ENCODE measurements at places on chromosomes 2 and 18.

DNA sequence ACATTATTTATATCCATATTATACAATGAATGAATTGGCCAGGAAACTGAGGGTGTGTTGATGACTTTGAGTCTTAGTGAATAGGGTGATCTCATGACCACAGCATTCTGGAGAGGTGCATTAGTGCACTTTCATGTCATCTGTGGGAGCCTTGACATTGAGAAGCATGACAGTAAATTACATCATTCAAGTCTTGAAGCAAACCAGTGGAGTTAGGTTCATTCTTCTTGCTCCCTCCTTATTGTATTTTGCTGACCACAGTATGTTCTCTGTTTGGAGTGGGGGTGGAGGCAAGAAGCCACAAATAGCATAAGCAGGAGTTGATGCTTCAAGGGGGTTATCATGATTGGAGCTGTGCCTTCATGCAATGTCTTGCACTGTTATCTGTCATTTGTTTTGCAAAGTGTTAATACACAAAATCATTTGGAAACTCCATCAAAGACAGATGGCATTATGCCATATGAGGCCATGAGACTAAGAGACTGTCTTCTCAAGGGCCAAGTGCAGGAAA, 680.2 kb downstream of the NYAP2 start:
- DNase-seq = no peak

GRCh38 chr18:66211749-66212148, 392.1 kb downstream of the CDH19 start:
- DNase-seq = no peak

GRCh38 chr2:75870651-75871137, 160.0 kb upstream of the GCFC2 start:
- no peak for DNase-seq

DNA sequence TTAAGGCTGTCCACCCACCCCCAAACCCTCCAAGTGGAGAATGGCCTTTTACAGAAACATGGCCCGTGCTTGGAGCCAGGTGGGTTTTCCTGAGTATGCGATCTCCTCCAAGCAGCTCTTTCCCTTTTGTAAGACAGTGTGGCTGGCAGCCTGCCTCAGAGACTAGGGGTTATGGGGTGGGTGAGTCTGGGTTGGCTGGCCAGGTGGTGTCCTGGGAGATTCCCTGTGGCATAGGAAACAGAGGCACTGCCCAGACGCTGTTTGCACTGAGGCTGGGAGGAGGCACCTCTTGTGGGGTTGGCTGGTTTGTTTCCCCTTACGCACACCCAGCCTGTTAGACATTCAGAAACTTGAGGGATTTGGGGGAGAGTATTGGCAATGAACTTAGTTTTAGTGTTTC, 82.3 kb upstream of the MCFD2 start:
- DNase-seq = no peak

DNA sequence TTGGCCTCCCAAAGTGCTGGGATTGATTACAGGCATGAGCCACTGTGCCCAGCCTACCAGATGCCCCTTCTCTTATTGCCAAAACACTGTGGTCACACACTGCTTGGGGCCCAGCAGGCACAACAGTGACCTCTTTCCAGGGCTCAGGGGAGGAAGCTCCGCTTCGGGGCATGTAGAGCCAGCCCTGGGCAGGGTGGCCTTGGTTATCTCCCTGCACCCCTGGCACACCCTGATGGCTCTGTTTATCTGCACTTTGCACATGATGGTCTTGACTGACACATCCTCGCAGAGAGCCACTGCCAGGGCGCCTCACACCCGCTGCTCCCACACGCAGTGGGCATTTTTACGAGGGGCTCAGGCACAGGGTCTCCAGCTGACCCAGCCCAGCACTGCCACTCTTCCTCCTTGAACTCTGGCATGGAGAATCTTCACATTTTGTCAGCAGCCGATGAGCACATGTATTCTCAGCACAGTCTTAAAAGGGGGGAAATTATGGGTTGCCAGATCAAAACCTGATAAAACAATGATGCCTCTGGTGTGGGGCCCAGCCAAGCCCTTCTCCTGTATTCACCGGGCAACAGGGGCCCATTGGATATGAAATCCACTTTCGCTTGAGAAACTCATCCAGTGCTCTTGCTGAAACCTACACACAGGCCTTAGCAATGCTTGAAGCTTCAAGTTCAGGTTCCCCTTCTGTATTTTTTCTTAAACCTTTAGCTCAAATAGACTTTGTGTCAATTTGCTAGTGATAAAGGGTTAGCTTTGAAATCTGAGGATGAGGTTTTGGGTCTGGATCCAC, 5.9 kb downstream of the GYPC start:
- no peak for DNase-seq

DNA sequence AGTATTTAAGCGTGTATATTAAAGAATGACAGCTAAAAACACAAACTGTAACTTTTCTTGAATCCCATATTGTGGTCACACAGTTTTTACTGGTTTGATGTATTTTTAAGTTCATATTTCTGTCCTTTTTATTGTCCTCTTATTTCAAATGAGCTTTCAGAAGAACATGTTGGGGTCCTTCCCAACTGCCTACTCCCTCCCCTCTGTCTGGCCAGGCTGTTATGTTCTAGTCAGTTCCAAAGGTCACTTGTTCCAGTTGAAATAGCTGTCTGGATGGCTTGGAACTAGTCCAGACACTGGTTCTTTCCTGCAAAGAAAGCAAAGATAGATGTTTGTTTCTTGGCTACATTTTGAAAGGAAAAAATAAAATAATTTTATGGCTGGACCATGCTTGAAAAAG, 306.9 kb downstream of the GULP1 start:
- DNase-seq = no peak

DNA sequence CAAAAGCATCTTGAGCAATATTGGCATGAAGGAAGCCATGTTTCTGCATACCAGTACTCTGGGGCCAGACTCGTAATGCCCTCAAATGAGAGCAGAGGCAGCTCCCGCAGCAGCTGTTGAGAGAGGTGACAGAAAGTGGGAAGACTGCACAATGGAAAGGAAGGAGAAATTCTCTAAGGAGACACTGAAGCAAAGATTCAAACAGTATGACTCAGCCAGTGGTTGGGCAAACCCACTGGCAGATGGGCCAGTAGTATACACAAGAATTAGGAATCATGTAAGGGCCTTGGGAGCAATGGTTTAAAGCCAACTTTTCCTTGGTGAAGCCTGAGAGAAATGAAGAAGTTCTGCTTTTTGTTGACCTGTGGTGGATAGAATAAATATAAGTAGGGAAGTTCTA, 2092.7 kb upstream of the PIK3C3 start:
- no peak for DNase-seq

DNA sequence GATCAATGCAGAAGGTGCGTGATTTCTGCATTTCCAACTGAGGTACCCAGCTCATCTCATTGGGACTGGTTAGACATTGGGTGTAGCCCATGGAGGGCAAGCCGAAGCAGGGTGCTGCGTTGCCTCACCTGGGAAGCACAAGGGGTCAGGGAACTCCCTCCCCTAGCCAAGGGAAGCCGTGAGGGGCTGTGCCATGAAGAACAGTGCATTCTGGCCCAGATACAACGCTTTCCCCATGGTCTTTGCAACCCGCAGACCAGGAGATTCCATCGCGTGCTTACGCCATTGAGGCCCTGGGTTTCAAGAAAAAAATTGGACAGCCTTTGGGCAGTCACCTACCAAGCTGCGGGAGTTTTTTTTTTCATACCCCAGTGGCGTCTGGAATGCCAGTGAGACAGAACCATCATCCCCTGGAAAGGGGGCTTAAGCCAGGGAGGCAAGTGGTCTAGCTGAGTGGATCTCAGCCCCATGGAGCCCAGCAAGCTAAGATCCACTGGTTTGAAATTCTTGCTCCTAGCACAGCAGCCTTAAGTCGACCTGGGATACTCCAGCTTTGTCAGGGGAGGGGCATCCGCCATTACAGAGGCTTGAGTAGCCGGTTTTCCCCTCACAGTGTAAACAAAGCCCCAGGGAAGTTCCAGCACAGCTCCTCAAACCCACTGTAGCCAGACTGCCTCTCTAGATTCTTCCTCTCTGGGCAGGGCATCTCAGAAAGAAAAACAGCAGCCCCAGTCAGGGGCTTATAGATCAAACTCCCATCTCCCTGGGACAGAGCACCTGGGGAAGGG, 21.7 kb downstream of the TFPI start:
- no peak for DNase-seq

- DNase-seq = no peak
Measured at GRCh38 chr2:207925601-207926000, 99.7 kb downstream of the PLEKHM3 start.

- DNase-seq = no peak
Measured at GRCh38 chr2:60489289-60489688, 64.2 kb downstream of the BCL11A start.

DNA sequence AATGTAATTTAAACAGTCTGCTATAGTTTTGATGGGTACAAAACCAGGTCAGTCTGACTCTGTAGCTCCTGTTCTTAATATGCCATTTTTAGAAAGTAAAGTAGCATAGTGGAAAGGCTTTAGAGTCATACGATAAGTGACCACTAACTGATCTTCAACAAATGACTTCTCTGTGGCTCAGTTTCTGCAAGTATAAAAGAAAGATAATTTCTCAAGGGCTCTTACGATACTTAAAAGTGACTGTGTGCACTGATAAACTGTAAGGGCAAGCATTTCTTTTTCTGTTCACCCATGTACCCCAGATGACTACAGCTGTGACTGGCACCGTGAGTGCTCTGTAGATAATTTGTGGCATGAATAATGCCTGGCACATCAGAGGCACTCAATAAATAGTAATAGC, 178.7 kb downstream of the LCLAT1 start:
- no peak for DNase-seq

DNA sequence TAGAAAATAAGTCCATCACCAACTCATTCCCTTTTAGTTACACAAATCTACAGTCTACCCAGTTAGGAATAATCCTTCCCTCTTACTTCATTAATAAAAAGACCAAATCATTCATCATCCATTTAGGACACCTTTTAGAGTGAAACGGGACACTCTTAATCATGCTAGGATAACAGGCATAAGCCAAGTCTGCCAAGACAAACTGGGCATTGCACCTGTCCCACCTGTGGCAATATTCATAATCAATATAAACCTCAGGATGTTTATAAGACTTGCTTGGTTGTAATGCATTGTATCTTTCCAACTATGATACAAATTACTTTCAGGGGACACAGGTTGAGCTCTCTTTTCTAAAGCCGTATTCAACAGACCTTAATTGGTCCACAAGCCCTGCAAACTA, 82.7 kb upstream of the SH3BP4 start:
- DNase-seq = no peak

DNA sequence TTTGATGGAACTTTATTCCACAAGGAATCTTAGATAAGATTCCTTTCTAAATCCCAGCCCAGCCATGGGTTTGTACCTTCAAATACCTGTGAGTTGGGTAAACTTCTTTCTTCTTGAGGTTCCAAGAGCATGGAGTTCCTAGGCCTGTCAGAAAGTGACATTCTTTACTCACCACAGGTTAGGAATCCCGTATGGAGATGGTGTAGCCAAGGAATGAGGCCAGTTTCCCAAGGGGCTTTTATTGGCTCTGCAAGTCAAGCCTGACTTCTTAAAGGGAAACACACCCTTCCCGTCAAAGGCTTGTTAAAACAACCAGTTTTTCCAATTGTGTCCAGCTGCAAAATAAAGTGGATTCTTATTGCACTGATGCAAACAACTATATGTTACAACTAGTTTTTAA, 45.8 kb downstream of the STK17B start:
- no peak for DNase-seq

GRCh38 chr2:151576080-151576479, 158.2 kb downstream of the NEB start:
- no peak for DNase-seq

DNA sequence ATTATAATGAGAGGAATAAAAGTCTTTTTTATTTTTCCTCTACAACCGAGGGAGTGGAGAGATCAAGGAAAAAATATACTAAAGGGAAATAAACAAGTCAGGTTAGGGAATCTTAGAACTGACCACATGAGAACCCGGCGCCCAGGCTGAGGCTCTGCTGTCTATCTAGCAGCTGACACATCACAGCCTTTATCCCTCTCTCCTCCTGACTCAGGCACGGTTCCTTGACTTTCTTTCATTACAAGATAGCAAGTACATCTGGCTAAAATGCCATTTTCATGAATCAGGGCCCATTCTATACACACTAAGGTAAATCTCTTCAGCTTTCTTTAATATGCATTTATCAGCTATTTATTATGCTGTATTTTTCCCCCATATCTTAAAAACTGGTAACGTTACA, 296.0 kb downstream of the TMX3 start:
- no peak for DNase-seq

DNA sequence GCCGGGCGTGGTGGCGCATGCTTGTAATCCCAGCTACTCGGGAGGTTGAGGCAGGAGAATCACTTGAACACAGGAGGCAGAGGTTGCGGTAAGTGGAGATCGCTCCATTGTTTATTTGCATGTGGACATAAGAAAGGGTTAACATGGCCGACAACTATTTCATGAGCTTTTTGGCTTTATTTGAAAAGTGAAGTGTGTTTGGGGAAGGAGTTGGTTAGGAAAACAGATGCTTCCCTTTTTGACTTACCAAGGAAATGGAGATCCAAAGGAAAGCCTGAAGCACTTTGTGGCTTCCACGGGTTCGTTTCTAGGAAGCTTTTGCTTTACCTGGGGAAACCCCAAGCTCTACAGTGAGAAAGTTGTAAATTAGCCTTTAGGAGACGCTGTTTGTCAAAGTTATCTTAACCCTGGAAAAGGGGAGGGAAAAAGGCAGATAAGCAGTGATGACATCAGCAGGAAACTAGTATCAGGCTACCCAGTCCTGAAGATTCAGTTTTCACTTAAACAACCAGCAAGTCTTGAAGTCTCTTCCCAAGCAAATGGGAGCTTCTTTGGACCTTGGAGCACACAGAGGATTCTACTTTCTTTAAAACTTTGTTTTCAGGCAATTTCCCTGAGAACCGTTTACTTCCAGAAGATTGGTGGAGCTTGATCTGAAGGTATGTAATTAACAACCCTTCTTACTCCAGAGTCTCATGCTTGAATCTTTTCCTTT, at the start of gene CASP10:
Gene CASP10, plus strand, starts transcription at position 492 of the 715 bp plus-strand sequence. CDS start 2,637 bp downstream, outside the sequence.
- DNase-seq = no peak

DNA sequence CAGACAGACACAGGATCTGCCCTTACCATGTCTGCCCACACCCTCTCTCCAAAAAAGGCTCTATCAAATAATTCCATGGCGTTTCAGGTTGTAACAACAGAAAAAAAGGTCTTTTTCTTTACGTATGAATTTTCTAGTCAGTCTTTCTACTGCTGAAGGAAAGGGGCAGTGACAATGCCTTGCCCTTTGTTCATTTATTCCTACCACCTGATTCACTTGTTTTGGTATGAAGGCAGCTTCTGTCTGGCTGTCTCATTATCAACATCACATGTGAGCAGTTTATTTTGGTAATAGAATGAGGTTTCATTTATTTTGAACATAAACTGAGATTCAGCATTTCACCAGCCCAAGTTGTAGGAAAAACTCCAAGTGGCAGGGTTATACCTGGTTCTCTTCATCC, 94.3 kb upstream of the KLF7 start:
- DNase-seq = no peak

- DNase-seq = no peak
Measured at GRCh38 chr2:105843476-105844374, 99.0 kb downstream of the NCK2 start.

Measured in NCI-H187 (cell line).